ENCODE measurements at places on chromosomes 1 and 21.

DNA sequence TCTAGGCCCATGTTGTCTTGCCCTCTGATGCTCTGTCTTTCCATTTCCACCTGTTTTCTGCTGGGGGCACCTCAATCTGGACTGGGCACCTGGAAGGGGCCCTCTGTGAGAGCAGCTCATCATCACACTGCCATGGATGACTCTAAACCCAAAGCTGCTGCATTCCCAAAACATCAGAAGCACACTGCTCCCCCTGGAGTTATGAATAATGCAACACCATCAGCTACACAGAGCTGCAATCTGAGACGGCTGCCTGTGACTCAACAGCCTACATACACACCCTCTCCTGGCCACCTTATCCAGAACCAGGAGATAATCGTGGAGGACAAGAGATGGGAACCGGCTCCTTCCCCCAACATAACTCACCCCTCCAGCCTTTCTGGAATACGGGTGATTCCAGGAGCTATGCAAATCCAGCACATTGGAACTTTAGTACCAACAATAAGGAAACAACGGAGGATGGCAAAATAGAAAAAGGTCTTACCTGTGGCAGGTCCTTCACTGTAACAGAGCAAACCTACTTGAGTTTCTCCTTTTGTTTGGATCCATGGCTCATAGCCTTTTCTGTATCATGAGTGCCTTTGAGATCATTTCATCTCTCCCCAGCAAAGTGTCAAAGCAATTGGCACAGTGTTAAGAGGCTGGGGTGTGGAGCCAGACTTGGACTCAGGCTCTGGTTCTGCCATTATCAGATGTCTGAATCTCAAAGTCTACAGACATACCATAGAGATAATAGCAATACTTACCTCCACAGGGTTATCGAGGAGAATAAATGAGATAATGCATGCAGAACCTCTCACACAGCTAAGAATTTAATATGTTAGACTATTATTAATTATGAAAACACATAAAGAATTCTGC is 29.3 kb downstream of the AK2 start:
- peak; percentile 65 for DNase-seq

DNA sequence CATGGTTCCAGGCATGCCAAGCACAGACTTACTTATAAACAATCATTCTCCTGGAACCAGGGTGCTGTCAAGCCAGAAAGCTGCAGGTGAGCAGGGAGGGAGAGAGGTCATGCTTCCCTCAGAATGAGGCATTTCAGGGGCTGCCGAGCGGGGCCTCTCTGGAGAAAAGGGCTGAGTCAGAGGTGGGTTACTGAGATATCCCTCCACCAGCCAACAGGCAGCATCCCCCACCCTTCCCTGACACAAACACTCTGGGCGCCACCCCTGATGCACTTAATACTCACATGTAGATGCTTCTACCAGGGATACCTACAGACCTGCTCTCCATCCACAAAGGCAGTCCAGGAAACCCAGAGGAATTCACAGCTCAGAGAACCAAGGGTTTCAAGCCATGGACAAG is 13.1 kb downstream of the STK40 start:
- DNase-seq: no peak

GRCh38 chr1:184959626-184960025 is 14.7 kb downstream of the NIBAN1 start:
- no peak for DNase-seq

GRCh38 chr1:11882814-11883538 is 24.2 kb upstream of the NPPB start:
- no peak for DNase-seq

Measured in AG04449 (cell line).